ENCODE measurements at places on chromosomes 3 and 15.

- no peak for DNase-seq
These were observed 50.6 kb downstream of the AGTR1 start for GRCh38 chr3:148748283-148748682.

DNA sequence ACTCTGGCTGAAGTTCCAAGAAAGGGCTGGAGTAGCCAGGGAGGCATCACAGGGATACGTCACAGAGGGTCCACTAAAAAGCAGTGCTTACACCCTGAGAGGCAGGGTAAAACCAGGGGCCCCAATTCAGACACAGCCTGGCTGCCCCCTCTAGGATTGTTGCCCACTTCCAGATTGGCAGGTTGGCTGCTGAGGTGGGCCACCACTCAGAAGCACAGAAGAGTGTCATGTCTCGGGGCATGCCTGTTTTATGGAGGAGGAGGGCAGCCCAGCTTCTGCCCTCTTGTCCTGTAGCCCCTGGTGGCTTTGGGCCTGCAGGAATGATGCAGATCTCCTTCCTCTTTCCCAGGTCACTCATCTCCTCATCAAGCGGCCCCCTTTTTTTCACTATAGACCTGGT lies 24.0 kb downstream of the NOX5 start:
- no peak for DNase-seq

- peak; percentile 94 for DNase-seq
These were observed at the start of gene CEP70 for GRCh38 chr3:138594150-138594934. TSS of gene CEP70 (minus strand) at chr3:138594260. CDS start at chr3:138572927, 21,333 bp downstream.

- DNase-seq: no peak
These were observed 22.9 kb downstream of the PDIA5 start for GRCh38 chr3:123089611-123090331.

DNA sequence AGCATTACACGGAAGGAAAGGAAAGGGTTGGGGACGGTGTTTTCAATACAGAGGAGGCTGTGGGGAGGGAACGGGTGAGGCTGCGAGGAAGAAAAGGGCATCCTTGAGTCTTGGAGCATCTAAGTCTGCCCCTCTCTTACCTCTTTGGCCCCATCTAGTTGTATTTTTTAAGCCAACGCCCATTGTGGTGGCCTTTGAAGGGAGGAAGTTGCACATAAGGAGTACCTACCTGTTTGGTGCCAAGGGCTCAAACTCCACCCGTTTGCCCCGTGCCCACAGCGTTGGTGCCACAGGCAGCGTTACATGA lies 146.1 kb upstream of the UMPS start:
- peak; percentile 47 for DNase-seq

GRCh38 chr3:59116233-59116537 lies 66.4 kb upstream of the CFAP20DC start:
- DNase-seq: no peak

DNA sequence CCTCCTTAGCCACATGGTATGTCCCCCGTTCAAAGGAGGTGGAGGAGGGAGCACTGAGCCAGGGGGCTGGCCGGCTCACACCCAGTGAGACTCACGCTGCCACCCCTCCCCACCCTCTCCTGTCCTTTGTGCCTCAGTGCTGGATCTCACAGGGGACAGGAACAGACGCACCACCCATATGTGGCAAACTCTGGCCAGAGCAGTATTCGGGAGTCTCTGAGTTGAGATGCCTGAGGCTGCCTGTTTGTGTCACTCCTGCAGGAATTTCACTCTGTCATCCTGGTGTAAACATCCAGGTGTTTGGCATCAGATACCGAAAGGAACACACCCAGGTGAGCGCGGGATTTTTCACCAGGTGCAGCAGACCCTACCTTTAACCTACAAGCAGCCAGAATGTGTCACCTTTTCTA lies 25.7 kb downstream of the RGMA start:
- DNase-seq: no peak

DNA sequence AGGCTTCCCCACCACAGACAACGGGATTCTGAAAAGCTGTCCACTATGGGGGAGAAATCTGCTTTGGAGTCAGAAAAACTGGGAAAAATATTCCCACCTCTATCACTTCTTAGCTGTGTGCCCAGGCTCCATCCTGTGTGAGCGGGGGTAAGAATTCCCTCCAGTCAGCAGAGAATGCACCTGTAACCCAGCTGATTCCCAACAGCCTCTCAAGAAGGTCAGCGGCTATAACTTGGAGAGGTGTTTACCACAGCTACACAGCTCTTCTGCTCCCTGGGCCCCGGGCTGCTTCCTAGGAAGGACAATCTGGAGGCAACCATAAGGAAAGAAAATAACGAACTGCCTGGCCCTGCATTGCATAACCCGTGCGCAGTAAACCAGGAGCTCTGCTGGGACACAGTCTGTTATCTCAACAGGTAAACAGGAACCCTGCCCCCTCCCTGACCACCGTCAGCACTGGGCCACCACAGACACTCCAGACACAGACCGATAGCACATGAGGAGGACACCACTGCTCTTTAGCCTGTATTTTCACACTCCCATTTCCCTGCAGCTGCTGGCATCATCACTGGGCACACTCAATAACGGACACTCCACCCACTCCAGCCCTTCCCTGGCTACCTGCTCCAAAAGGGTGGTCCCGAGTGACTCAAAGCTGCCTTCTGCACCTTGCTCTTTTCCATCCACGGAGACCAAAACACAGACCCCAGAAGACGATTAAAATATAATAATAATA lies 2.1 kb downstream of the RAB43 start:
- DNase-seq: peak; percentile 15

DNA sequence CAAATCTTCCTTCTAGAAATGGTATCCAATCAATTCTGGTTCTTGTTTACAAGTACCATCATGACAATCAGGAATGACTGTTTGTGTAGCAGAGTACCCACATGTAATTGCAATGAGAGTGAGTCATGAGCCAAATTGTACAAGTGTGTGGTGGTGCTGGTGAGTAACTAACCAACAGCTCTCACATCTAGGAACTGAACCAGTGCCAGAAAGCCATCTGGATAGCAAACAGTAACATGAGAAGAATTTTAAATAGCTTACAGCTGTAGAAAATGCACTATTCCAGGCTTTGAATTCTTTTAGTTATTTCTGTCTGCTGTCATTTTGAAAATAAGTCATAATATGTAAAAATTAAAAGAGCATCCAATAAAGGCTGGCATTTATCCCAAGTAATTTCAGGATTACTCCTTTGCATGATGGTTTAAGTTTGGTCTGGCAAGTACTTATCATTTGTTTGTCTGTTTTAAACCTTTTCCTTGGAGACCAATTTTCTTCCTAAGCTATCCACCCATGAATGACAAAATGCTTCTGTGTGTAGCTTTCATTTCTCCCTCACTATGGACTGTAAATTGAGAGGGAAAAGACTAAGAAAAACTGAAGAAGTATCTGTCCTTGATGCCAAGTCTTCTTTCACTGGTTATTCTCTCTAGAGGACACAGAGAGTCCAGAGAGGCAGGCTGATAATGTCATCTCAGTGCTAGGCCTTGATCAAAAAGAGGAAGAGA lies 60.0 kb downstream of the PIK3CB start:
- no peak for DNase-seq

DNA sequence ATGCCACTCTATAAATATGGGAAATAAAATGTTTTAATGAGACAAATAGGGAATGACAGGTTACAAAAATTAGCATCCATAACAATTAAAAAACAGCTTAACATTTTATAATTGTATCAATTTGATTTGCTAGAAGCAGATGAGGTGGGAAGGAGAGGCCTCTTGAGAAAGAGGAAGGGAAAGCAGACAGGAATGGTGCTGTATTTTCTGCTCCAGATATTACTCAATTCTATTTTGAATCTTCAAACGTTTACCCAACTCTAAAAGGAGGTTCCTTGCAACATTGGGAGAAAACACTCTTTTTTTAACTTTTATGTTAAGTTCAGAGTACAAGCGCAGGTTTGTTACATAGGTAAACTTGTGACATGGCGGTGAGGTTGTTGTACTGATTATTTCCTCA lies 44.9 kb upstream of the ALDH1A3 start:
- DNase-seq: no peak

- DNase-seq: no peak
These were observed 828 bp downstream of the THOC7 start for GRCh38 chr3:63862804-63863149.

DNA sequence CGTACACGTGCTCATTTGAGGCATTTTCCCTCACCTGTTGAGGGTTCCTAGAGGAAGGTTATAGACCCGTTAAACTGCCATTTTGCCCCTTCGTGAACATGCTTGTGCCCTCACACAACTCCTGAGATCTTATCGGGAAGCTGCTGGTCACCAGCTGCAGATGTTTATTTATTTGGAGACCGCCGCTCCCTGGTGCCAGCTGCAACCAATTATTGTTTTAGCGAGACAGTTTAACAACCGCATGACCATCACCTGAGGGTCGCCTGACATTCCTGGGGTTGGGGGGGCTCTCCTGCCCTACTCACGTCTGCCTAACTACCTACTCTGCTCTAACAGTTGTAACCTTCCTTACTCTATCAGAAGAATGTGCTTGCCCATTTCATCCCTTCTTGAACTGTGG lies 292.5 kb downstream of the MCTP2 start:
- DNase-seq: no peak

DNA sequence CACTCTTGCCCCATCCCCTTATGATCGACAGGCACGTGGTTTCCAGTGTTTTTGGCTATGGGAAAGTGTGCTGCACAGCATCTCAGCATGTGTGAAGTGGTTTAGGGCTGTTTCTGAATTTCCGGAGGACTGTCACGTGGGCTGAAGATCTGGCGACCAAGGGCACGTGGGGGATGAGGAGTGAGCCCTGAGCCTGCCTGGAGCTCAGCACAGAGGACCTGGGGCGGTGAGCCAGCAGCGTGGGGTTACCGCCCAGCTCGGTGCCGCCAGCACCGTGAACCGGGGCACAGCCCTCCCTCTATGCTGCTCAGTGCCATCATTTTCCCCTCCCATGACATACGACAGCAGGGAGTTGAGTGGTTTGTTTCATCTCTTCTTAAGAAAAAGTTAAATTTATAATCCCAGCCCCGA lies 150.2 kb downstream of the DNAJB8 start:
- peak; percentile 82 for DNase-seq

GRCh38 chr3:46915297-46915822 lies 37.8 kb downstream of the PTH1R start:
- no peak for DNase-seq

DNA sequence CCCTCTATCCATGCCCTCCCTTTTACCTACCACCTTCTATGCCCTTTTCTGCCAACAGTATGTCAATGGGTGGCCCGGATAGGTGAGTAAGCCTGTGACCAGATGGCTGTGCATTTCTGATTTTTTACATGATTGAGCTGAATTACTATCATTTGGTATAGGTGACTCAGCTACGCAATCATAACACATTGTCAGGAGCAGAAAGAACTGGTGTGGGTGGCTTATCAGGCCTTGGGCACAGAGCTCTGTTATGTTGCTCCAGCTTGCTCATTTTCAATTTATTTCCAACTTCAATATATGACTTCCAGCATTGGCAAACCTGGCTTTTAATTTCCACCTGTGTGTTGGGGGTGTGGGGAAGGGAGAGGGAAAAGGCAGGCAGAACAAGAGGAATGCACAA lies 86.6 kb upstream of the AGBL1 start:
- DNase-seq: no peak

All from CD4-positive, alpha-beta T cell treated with Interleukin-21 for 1 hour (primary cell).